HFF-Myc (cell line): ENCODE measurements at places on chromosomes 7 and 10.

- no peak for DNase-seq
These were observed 904 bp downstream of the R3HCC1L start for GRCh38 chr10:98135222-98135899.

- no peak for DNase-seq
These were observed 1.4 kb downstream of the CPA1 start for GRCh38 chr7:130381468-130382312.

GRCh38 chr10:84820120-84820519 is 491.7 kb downstream of the CCSER2 start:
- DNase-seq = no peak

DNA sequence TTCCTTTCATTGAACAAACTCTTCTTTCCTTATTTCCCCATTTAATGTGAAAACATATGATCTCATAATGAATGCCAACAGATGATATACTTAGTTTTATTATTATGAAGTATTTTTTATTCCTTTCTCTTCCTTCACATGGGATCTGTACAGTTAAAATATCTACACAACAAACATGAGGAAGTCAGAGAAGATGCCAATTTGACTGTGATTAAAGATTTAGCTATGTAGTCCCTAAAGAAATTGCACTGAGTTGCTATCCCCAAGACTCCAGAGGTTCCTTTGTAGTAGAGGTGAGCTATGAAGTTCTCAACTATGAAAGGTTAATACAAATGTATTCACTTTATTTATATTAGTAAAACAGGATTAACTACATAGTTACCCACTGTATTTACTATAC is 60.6 kb upstream of the LRRN3 start:
- no peak for DNase-seq

DNA sequence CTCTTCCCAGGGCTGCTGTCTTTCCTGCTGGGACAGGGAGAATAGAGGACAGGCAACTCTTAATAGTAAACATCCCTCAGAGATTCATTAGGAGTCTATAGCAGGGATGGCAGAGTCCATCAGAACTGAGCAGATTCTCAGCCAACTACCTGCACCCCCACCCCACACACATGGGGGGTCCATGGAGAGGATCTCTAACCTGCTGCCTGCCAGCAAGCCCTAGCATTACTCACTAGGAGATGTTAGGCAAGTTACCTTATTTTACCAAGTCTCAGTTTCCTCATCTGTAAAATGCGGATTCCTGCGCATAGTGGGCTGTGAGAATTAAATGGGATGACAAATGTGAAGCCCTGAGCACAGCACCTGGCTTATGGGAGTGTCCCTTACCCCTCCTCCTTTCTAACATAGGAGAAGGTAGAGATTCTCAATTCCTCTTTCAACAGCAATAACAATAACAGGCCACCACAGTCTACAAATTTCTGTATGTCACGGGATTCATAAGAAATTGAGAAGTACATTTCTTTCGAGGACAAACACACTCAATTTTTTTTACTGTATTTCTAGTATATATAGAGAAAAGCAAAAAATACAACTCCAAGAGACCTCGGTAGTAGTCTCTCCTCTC is 23.8 kb upstream of the WDR11 start:
- no peak for DNase-seq

GRCh38 chr7:37251222-37251621 is 197.4 kb downstream of the ELMO1 start:
- no peak for DNase-seq

DNA sequence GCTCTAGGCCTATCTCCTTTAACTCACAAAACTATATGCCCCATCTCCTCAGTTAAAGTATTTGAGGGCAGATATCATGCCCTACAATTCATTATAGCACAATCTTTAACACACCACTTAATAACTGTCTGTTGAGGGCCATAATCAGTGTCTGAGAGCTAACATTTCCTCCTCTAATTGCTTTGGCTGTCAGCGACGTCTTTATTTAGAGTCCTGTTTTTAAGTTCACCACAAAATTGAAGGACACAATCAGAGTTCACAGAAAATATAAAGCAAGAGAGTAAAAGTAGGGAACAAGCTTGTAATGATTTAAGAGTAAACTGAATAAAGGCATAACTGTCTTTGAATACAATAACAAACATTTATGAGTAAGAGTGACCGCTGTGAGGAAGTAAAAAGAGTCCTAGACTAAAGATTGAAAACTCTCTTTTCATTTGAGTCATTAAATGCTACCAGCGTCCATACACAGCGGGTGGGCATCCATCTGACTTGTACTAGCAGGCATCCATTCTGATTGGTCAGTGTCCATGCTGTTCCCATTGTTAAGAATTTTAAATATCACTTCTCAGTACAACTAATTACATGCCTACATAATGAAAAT is 38.4 kb upstream of the ABCB4 start:
- no peak for DNase-seq

GRCh38 chr10:73459683-73460314 is 26.4 kb upstream of the MSS51 start:
- no peak for DNase-seq

GRCh38 chr7:75608451-75609122 is 116.5 kb downstream of the SPDYE5 start:
- DNase-seq = no peak

DNA sequence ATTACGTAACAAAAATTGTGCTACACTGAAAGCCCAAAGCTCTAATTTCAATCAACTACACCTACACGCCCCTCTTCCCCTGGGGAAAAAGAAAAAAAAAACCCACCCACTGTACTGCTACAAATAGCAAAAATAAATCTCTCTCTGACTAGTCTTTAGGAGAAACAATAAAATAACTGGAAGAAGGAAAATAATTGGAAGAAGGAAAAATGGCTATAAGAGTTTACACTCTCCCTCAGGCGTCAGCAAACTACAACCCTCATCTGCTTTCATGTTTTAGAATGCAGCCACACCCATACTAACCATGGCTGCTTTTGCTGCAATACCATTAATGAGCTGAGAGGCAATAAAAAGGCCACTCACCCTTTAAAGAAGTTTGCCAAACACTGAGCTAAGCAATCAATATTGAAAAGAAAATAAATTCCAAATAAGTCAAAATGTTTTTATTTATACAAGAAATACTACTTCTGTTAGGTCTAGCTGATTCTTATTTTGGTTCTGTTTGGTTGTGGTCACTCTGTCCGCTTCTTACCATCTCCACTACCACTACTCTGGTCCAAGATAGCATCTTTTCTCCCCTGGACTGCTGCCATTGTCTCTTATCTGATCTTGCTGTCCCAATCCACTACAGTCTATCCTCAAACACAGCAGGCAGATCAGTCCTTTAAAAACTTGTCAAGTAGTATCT is 3.8 kb downstream of the MINDY3 start:
- DNase-seq = no peak

GRCh38 chr7:138195151-138195571 is 118.9 kb downstream of the AKR1D1 start:
- no peak for DNase-seq

GRCh38 chr10:24343686-24344085 is 134.7 kb downstream of the KIAA1217 start:
- DNase-seq = no peak

- no peak for DNase-seq
These were observed 16.5 kb downstream of the CREB3L2 start for GRCh38 chr7:137985253-137985896.

DNA sequence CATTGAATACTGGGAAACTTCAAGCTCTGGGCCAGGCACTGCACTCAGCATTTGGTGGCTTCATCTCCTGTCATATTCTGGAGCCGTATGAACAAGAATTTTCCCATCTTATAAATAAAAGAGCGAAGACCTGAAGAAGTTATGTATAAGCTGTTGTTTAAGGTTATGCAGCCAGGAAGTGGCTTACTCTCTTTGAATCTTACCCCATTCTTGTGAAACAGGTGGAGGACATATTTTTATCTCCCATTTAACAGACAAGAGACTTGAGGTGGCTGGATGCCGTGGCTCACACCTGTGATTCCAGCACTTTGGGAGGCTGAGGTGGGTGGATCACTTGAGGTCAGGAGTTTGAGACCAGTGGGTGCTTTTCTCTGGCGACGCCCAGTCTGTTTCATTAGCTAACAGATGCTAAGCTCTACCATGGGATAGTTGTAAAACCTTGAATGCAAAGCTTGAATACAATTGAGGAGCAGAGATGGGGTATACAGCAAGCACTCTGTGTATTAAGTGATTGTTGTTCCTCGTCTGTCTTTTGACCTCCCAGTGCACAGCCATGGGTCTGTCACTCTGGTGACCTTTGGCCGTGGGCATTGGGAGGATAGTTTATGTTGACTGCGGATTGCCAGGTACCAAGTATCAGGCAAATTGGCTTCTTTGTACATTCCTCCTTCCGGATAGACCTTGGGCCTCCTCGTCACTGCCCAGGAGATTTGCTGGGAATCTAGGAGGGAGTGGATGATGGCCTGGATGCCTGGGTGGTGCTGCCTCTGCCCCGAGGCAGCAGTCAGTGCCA is 85.8 kb downstream of the GRK5 start:
- no peak for DNase-seq

- DNase-seq = no peak
These were observed 352.3 kb upstream of the PODXL start for GRCh38 chr7:131908714-131909113.

DNA sequence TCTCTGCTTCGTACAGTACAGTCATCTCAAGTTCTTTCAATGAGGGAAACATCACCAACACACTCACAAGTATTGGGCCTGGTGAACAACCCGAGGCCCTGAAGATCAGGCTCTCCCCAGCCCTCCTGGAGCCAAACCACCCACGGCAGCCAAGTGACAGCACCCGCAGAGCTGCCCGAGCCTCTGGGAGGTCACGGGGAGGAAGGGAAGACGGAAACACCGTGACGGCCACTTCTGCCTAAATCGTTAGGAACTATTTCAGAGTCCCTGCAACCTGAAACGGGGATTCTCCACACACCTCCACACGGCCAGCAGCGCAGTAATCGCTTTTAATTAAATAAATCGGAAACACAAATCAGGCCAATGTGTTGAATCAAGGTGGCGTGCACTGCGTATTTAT is 222.6 kb downstream of the MAD1L1 start:
- no peak for DNase-seq

DNA sequence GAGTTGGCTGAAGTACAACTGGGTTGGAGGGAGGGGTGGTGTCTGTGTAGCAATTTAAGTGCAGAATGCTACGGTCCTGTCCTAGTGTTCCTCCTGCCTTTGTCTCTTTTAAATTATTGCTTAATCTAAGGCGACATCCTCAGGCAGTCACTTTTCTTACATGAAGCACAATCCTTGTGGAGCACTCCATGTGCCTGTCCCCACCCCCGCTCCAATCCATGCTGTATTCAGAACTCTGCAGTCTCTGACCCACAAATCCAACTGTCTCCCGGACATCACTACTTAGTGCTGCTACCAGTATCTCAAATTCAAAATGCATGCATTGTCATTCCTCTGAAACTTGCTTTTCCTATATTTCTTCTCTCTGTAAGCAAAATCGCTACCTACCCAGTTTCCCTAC is 91.4 kb upstream of the FAM133B start:
- no peak for DNase-seq

DNA sequence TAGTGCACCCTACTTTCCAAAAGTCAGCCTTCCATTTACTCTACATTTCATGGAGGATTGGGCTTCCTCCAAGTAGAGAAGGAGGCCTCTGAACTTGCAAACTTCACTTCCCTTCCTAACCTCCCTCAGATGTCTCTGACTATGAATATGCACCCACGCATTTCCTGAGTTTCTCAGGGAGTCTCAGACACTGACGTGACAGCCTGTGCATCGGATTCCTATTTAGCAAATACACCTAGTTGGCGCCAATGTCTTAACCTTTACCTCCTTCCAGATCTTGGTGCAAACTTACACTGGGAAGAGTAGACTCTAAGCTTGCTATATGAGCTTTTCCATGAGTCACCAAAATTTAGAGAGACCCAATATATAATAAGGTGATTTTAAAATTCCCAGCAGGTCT is 920.1 kb upstream of the AUTS2 start:
- DNase-seq = no peak

DNA sequence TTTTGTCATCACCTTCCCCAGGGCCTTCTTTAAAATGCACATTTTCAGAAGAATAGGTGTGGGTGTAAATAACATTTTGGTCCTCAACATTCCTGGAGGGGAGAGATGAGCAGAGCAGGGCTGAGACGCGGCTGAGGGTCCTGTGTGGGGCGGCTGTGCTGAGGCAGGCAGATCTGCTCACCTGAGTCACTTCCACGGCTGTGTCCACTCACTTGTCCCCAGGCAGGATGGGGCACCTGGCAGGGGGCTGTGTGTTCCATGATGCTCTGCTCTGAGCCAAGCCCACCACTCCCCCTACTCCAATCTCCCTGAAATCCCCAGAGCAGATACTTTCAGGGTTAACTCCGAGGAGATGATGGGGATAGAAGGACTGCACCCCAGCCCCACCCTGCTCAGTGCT is 93.8 kb downstream of the GLRX3 start:
- no peak for DNase-seq
